ENCODE measurements at places on chromosomes 3 and 15.
A peak's percentile ranks its signal among the peaks of the same experiment; 100 is the strongest.

DNA sequence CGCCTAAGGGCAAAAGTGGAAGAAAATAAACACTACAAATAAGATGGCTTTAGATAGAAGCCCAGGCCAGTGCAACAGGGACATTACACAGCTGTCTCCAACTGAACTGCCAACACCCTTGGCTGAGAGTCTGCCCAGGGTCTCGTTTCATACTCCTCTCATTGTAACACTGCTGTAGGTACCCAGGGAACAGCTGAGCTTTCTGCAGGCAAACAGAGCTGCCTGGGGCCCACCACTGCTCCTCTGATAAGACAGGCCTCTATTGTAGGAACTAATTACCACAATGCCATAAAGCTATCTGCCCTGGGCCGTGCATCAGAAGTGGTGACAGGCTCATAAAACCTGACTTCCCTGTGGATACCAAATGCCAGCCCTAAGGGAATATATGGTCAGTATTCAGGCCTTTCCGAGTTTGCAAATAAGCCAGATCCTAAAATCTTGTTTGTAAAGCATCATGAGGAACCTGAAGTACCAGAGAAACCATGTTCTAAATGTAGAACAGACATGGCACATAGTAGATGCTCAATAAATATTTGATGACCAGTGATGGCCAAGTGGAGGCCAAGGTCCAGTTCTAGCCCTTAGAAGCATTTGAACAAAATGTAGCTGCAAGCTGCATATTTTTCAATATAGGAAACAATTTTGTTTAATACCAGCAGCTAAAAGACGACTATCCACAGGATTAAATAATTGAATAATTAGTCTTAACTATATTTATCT is 84.3 kb upstream of the NEO1 start:
- no peak for DNase-seq

DNA sequence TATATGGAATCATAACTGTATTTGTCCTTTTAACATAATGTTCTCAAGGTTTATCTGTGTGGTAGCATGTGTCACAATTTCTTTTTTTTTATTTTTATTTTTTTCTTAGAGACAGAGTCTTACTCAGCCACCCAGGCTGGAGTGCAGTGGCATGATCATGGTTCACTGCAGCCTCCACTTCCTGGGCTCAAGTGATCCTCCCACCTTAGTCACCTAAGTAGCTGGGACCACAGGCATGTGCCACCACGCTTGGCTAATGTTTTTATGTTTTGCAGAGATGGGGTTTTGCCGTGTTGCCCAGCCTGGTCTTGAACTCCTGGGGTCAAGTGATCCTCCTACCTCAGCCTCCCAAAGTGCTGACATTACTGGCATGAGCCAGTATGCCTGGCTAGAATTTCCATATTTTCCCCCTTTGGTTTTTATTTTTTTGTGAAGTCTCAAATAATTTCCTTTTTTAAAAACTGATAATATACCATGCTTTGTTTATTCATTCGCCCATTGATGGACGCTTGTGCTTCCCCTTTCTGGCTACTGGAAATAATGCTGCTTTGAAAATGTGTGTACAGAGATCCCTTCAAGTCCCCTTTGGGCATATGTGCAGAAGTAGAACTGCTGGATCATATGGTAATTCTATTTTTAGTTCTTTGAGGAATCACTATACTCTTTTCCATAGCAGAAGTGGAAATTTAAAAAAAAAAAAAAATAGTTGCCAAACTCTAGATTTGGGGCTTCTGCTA is 28.4 kb downstream of the TMEM40 start:
- no peak for DNase-seq

DNA sequence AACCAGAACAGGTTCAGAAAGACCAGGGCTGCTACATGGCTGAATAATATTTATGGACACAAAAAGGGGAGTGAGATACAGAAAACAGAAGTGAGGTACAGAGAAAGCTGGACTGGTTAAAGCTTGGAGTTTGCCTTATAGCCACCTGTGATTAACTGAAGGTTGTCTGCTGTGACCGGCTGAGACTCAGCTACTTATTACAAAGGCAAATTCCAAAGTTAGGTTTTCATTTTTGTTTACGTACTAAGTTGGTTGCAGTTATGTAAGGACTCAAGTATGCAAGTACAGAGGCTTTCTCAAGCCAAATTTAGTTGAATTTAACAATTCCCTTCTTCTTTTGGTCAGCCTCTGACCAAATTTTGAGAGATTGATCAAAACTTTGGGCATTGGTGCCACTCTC is 264.6 kb downstream of the THSD4 start:
- no peak for DNase-seq

DNA sequence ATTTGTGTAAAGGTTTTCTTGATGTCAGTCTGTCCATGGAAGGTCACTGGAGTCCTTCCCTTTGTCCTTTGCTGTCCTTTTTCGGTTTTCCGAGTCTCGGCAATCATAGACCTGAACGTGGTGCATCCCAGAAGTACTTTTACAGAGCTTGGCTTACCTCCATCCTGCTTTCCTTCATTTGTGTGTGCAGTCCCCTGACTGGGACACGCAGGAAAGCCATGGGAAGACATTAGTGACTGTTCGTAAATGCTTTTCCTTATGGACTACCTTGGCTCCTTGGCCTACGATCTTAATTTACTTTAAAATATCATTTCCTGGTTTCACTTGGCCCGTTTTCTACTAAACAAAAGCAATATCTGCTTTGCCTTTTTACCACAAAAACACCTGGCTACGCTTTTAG is 328.4 kb upstream of the RARB start:
- DNase-seq, result no peak

- DNase-seq, result no peak
Measured at GRCh38 chr3:87575550-87575949, 299.2 kb upstream of the POU1F1 start.

GRCh38 chr3:194141415-194142155 is 5.6 kb downstream of the HES1 start:
- DNase-seq, result peak; percentile 72

GRCh38 chr3:135228201-135228600 is 433.1 kb downstream of the EPHB1 start:
- DNase-seq, result no peak

DNA sequence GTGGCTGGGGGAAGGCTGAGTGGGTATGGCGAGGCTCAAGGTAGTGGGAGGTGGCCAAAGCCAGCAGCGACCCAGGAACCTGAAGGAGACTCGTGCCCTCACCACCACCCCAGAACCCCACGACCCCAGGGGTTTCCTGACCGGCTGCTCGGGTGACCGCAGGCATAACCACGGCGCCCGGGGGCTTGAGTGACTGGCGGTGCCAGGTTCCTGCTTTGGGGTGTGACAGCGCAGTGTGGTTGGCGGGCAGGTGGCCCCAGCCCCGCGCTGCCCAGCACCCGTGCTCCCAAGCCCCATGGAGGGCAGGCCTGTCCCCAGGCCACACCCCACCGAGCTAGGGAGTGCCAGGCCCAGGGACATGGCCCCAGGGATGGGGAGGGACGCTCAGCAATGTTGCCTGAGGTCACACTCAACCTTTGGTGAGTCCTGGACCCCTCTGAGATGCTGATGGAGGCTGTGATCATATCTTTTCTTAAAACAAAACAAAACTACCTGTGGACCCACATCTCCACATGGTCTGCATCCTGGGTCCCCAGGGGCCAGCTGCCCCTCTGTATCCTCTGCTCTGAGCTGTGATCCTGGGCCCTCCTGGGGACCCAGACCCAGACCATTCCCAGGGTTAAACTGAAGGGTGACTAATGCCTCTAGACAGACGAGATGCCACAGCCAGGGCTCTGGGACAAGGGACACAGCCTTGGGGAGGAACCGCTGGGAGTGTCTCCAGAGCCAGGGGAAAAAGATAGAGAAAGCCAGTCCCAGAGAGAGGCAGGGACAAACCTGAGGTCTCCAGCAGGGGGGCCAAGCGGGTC is 13.0 kb downstream of the DNAJB8 start:
- DNase-seq, result no peak

GRCh38 chr3:110859336-110859735 is 212.3 kb upstream of the NECTIN3 start:
- DNase-seq, result no peak

- DNase-seq, result no peak
Measured at GRCh38 chr3:42696356-42697288, 6.0 kb downstream of the HHATL start.

- DNase-seq, result no peak
Measured at GRCh38 chr3:184821034-184821433, 9.1 kb downstream of the VPS8 start.

- DNase-seq, result no peak
Measured at GRCh38 chr3:172319595-172319994, 128.7 kb downstream of the GHSR start.

DNA sequence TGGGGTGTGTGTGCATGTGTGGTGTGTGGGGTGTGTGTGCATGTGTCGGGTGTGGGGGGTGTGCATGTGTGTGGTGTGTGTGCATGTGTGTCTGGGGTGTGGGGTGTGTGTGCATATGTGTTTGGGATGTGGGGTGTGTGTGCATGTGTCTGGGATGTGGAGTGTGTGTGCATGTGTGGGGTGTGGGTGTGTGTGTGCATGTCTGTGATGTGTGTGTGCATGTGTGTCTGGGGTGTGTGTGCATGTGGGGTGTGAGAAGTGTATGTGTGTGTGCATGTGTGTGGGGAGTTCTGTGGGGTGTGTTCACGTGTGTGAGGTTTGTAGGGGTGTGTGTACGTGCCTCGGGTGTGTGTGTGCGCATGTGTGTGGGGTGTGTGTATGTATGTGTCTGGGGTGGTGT is 6.7 kb upstream of the OCA2 start:
- no peak for DNase-seq

GRCh38 chr15:81947548-81947947 is 98.3 kb downstream of the MEX3B start:
- no peak for DNase-seq

Data from activated CD8-positive, alpha-beta T cell treated with anti-CD3 and anti-CD28 coated beads, Interleukin-2, amount 10 ng/mL, durations not matched to agents 7 days and 5 days (primary cell).